ENCODE measurements at places on chromosomes 4 and X.

GRCh38 chr4:25861951-25862410 lies 807 bp downstream of the SEL1L3 start:
- DNase-seq: no peak

GRCh38 chr4:102319594-102319993 lies 25.7 kb downstream of the SLC39A8 start:
- DNase-seq: no peak

DNA sequence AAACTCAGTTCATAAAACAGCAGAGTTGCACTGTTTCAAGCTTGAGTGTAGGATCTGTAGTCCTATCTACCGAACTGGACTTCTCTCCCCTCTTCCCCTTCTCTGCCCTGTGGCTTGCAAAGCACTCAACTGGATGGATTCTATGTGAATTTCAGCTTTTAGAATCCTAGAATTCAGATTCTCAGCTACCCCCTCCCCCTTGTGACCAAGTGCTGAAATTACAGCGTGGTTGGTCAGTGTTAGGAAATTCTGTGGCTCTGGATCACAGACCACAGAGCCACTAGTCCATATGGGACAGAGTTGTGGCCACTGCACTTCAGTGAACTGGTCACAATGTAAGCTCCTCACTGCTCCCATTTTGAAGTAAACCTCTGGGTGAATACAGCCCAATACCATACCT lies 64.6 kb upstream of the TRPC5 start:
- DNase-seq: no peak

DNA sequence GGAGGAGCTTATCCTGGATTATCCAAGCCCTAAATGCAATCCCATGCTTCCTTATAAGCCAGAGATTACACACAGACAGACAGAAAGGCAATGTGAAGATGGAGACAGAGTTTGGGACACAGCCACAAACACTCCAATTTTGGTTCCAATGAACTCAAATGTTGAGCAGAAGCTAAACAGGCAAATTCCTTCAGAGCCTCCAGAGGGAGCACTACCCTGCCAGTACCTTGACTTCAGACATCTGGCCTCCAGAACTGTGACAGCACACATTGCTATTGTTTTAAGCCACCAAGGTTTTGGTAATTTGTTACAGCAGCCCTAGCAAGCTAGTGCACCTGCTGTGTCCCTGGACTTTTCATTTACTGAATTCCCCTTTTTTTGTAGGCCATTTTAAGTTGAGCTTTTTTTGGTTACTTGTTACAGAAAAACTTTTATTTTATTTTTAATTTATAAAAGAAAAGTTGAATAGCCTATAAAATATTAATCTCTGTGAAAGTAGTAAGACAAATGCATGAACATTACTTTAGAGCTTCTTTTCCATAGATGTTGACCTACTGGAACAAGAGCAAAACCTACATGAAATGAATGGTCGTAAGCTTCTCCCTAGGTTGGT lies 33.4 kb upstream of the SRD5A3 start:
- no peak for DNase-seq

- DNase-seq: no peak
Observed at GRCh38 chr4:144711700-144712456, 65.9 kb downstream of the HHIP start.

DNA sequence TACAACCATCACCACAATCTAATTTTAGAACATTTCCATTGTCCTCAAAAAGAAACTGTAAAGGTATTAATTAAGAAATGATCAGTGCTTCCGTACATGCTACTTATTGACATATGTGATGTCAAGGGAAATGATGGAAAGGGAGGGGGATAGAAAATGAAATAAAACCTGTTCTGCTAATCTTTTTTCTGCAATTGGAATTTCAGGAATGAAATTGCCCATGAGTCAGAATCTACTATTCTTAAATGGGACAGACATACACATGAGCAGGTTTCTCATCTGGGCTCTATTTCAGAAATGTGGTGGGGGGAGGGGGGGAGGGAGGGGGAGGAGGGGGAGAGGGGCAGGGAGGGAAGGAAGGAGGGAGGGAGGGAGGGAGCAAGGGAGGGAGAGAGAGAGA lies 91.0 kb downstream of the SHROOM4 start:
- no peak for DNase-seq

DNA sequence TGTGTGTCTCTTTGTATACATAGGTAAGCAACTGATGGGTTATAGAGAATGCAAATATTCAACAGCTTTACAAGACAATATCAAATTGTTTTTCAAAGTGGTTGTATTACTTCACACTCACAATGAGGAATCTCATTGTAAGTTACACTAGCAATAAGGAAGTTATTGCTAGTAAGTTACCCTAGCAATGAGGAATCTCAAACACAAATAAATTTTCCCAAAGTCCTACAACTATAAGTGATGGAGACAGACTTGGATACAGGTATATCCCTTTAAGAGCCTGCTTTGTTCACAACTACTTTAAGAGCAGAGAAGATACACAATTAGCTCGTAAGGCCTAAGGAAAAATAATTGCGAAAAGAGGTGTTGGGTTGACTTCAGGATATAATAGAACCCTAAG lies 28.3 kb upstream of the NWD2 start:
- DNase-seq: no peak

DNA sequence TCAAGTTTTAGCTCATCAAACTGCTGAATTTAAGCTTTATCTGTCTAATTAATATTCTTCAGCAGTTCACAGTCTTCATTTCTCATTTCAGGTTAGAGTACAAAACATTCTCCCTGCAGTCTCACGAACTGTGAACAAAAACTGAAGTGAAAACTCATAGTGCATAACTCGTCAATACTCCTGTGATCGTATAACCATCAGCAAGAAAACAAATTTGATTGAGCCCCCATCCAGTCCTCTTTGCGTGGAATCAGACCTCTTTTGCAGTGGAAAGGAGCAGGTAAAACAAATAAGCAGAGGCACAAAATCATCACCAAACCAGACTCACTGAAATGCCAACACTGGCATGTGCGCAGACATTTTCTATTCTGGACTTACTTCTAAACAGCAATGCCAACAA lies 12.7 kb downstream of the ADAM29 start:
- DNase-seq: no peak

DNA sequence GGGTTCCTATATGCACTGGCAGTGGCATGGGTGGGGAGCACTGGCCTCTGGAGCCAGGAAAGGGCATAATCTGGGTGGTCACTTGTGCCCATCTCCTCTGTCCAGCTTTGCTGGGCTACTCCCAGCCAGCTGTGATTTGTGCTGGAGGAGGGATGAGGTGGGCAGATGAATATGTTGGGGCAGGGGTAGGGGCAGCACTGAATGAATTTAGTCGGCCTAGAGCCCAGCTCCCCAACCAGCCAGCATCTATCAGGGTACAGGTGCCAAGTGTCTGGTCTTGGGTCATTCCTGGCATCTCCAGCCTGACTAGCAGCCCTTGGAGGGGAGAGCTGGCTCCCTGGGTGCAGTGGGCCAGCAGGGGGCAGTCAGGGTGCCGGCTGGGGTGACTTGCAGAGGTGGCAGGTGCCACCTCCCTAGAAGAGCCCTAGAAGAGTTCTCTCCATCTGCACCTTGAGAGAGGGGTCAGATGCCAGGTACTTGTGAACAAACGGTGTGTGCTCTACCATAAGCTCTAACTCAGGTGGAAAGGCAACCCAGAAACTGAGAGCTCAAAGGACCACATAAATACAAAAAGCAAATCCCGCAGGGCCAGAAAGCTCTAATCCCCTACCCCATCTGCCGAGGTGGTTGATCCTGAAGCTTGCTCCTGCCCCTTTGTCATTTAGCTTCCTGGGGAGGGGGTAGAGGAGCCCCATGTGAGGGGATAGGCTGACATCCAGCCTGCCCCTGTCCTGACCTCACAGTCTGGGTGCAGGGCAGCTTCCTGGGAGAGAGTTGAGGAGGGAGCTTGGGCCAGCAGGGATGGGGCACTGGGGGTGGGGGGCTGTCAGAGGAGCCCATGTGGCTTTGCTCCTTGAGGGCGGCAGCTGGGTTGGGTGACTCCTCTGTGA lies 2.2 kb downstream of the SORCS2 start:
- no peak for DNase-seq

DNA sequence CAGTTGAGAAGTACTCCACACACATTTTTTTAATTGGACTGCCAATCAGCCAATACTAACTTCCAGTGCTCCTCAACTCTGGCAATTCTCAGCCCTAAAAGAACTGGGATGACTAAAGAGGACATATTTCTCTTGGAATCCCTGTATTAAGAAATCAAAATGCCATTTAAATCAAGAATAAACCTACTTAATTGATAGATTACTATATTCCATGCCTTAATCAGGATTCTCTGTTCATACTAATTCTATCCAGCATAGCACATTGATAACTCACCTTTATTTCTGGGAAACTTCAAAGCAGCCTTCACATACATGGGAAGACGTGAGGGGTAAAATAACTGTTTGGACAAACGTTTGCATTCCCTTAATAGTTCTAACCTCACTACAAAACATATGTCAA lies 93.0 kb upstream of the DKK2 start:
- DNase-seq: no peak

DNA sequence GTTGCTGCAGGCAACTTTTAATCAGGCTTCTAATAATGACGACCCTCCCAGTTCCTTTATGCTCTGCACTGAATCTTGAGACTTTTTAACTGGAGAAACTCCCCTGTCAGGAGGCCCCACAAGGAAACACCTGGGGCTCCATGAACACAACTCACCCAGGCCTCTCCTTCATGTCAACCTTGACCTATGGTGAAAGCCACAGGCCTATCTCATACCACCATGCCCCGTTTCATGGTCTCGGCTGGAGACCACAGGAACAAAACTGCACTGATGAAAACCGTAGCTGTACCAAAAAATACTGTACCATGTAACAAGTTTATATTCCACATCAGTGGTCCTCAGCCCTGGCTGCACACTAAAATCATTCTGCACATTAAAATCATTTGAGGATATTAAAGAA lies 57.0 kb downstream of the ZNF827 start:
- no peak for DNase-seq

- no peak for DNase-seq
Observed at GRCh38 chrX:54776987-54777672, 20.9 kb downstream of the ITIH6 start.

DNA sequence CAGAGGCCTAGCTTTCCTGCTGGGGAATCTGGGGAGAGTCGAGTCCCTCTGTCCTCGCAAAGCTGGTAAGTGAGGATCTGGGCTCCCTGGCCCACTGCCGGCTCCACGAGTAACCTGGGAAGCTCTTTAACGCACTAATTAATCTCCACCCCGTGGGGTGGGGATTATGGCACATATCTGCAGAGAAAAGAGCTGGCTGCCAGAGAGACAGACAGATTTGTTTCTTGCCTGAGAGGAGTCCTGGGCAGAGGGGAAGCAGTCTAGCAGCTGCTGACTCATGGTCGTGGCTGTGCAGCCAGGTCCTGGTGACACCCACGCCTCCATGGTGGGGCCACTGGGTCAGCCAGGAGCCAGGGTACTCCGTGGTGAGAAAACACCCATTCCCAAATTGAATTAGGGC lies 14.0 kb downstream of the SORCS2 start:
- DNase-seq: no peak

DNA sequence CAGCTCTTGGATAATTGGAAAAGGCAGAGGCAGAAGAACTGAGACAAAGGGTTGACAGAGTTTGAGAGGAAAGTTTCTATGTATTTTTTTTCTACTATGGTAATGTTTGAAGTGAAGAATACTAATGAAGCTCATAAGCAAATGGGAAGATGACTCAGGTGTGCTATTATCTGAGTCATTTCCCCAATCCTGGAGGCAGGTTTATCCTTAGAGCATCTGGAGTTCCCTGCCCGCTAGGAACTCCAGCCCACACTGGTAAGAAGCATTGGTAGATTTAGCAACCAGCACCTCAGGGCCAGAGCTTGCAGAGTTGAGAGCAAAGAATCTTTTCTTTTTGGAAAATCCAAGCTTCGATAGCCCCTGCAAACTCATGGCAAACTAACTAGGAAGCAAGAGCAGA lies 55.2 kb downstream of the DOCK11 start:
- no peak for DNase-seq

GRCh38 chrX:39766085-39766726 lies 331.6 kb downstream of the BCOR start:
- peak; percentile 2 for DNase-seq

DNA sequence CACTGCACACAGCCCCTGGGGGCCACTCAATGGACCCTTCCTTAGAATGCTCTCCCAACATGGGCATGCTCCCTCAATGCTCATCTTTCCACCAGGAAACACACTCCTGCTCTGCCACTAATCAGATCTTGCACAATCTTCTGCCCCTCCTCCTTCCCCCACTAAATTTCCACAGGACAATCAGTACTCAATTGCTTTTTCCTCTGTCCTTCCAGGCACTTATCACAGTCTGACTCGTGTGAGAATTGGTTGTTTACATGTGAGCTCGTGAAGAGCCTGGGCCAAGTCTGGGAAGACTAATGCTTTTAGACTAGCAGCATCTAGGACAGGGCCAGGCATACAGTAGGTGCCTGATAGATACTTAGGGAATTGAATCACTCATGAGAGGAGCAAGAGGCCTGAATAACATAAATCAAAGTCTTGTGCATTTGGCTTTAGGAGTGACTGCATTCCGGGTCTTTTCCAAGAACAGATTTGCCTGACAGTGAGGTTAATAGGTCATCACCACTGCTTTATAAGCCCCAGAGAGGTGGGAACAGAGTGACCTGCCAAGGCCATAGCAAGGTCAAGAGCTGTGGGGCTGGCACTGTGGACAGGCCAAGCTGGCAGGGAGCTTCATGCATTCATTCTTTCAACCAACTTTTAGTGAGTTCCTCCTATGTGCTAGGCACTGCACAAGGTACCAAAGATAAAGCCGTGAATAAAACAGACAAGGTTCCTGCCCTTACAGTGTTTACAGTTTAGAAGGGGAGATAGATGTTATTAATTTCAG lies 55.0 kb downstream of the PRPS1 start:
- no peak for DNase-seq

GRCh38 chr4:47210828-47211227 lies 179.5 kb downstream of the GABRB1 start:
- DNase-seq: no peak

- DNase-seq: no peak
Observed at GRCh38 chr4:31923634-31924033, 1203.5 kb downstream of the PCDH7 start.

DNA sequence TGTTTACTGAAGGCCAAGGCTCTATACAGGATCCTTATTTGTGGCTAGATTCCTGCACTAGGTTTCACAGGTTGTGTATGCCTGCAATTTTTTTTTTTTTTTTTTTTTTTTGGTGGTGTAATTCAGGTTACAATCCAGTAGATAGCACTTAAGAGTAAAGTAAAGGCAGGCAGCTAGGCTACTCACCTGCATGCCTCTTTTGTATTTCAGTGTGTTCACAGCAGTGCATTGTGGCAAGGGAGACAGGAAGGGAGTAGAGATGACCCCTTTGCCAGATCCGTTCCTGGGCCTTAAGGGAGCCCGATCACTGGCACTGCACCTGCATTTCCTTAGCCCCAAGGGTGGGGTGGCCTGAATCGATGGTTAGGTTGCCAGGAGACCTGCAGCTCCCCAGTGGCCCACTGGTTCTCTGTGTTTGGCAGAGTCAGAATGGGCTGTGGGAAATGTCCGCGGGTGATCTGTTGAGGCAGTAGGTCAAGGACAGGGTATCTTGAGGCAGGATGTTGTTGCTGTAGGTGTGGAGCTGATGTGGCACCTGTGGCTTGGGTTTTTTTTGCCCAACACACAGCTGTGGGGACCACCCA lies 374.9 kb upstream of the AADAT start:
- DNase-seq: no peak
